ENCODE measurements at places on chromosomes 7 and 10.
A peak's percentile ranks its signal among the peaks of the same experiment; 100 is the strongest.

DNA sequence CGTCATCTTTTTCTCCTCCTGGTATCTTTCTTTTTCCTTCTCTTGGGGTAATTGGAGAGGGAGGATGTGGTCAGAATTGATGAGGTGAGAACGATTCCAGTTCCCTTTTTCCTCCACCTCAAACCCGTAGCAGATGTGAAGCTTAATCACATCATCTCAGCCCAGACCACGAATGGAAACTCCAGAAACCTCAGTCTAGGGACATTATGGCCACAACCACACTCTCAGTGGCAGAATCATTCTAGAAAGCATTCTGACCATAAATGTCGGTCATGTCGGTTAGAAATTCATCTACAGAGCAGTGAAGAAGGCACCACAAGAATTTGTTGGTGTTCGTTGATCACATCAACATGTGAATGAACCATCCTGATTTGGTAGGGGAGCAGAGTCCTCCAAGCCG lies 78.7 kb downstream of the GATA3 start:
- no peak for DNase-seq

- peak; percentile 41 for DNase-seq
Observed at GRCh38 chr10:2476218-2476811, 591.0 kb upstream of the PFKP start.

GRCh38 chr7:30143748-30144251 lies 9.0 kb downstream of the MTURN start:
- DNase-seq = no peak

GRCh38 chr7:66423729-66424128 lies 205.0 kb upstream of the KCTD7 start:
- no peak for DNase-seq

GRCh38 chr7:35894721-35895120 lies 93.9 kb downstream of the SEPTIN7 start:
- DNase-seq = no peak

DNA sequence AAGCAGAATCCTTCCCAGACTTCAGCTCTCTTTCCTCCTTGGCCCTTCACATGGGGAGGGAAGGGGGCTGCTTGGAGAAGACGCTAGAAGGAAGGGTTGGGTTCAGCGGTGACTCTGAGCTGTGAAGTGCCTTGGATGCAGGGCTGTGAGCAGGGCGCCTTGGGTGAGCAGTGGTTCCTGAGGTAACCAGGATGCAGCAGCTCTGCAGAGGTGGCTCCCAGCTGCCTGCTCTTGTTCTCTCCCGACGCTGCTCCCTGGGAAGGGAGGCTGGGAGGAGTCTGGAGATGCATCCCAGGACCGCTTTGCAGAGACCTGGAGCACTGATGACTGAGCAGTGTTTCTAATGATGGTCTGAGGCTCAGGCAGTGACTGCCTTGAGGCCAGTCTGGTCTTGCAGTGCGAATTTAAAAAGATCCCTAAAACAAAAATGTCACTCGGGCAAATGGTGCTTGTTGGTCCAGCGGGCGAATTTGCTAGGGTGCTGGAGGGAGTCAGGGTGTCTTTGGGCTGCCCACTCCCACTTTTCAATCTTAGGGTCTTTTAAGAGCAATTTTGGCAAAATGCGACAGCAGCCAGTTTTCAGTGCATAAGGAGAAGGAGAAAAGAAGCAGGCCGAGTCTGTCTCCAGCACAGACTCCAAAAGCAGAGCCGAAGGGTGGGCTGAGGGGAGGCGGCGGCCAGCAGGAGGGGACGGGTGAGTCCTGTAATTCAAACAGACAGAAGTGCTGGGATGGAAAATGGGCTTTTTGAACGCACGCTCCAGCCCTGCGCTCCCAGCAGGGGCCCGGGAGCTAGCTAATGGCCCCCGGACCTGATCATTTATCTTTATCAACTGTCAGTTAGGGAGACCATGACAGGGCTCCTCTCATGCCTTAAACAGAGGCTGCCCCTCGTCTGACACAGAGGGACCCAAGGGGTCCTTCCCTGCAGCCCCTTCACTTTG lies 191.2 kb upstream of the SHH start:
- no peak for DNase-seq

DNA sequence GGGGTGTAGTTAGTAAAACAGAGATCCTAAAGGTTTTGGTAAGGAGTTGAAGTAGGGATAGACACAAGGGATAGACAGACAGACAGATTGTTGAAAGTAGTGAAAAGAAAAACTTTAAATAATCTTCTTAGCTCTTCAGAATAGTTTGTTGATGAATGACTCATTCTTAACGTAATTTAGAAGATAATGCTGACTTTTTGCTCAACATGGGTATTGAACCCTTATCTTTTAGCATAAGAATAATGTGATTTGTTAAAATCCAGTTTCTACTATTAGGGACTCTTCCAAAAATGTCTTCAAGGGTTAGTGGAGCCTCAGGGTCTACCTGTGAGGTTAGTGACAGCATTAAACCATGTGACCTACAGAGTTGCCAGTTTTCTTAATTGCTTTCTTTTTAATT lies 411.2 kb downstream of the ETV1 start:
- no peak for DNase-seq

DNA sequence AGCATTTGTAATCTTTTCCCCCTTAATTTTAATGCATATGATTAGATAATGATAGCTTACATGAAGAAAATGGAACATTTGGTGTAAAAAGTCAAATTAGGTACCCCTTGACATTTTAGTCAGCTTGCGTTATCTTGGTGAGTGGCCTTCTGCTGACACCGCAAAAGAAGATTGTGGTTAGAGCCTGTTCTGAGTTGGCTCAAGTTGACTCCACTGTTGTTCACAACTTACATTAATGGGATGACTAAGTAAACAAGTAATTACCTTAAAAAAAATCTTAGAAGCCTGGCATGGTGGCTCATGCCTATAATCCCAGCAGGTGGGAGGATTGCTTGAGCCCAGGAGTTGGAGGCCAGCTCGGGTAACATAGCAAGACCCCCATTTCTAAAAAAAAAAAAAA lies 24.2 kb downstream of the TRRAP start:
- no peak for DNase-seq

DNA sequence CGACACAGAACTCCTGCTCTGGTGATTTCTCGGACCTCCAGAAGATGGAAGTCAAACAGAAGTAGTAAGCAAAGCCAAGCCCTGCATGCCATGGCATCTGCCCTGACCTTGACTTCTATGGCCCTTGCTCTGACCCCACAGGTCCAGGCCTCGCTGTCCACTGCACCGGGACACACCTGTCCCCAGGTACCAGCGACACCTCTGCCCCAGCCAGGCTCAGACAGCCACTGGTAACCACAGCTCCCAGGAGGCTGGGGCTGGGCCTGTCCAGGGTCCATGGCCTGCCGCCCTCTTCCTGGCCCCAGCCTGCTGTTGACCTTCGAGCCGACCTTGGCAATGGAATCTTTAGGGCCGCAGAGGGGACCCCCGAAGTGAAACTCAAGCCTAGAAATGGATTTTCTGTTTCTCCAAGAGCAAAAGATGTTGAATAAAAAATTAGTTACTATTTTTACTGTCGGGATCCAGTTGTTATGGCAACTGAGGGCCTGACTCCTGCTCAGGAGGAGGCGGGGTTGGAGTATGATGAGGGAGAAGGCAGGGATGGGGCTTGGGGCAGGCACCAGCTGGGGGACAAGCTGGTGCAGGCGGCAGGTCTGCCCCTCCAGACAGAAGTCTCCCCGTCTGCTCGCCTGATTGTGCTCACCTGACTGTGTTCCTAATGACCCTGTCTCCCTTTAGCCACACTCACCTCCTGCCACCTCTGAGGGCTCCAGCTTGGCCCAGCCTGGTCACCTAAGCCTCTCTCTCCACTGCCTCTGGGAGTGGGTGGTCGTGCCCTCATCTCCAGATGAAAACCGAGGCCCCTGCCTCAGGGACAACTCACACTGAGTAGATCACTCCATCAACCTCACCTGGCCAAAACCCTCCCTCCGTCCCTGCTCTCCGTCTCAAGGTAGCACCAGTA lies 4.1 kb upstream of the MMD2 start:
- DNase-seq = no peak

DNA sequence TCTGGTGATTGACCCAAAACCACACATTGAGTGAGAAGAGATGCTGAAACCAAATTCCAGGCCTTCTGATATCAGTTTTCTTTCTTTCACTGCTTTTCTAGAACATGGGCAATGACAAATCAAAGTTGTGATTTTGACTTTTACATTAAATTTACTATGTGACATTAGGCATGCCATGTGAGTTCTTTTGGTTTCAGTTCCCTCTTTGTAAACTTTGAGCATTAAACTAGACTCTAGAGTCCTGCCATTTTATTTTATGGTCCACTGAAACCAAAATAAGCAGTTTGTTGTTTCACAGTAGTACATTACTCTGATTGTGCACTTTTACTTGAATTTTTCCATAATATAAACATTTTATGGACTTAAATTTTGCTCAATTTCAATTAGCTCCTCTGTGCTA lies 381.1 kb upstream of the SEMA3D start:
- DNase-seq = no peak

GRCh38 chr10:49599546-49599945 lies 10.6 kb upstream of the SLC18A3 start:
- peak; percentile 8 for DNase-seq

GRCh38 chr10:110414548-110415309 lies 83.0 kb upstream of the DUSP5 start:
- DNase-seq = peak; percentile 29

DNA sequence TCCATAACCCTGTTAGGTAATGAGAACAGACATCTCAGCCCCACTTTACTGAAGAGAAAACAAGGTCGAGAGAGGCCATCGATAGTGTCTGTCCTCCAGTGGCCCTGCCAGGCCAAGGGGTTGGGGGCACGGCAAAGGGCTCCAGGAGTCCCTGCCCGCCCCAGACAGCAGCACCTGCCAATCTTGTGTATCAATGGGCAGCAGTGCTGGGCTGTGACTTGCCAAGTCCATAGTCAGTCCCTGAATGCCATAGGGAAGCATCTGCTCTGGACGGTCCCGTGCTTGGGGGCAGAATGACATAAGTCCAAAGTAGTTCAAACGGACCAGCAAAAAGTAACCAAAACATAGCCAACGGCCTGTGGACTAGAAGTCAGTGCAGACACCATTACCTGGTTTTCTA lies 33.2 kb downstream of the DLG5 start:
- DNase-seq = no peak

GRCh38 chr7:77903597-77903996 lies 105.0 kb downstream of the PHTF2 start:
- DNase-seq = no peak

DNA sequence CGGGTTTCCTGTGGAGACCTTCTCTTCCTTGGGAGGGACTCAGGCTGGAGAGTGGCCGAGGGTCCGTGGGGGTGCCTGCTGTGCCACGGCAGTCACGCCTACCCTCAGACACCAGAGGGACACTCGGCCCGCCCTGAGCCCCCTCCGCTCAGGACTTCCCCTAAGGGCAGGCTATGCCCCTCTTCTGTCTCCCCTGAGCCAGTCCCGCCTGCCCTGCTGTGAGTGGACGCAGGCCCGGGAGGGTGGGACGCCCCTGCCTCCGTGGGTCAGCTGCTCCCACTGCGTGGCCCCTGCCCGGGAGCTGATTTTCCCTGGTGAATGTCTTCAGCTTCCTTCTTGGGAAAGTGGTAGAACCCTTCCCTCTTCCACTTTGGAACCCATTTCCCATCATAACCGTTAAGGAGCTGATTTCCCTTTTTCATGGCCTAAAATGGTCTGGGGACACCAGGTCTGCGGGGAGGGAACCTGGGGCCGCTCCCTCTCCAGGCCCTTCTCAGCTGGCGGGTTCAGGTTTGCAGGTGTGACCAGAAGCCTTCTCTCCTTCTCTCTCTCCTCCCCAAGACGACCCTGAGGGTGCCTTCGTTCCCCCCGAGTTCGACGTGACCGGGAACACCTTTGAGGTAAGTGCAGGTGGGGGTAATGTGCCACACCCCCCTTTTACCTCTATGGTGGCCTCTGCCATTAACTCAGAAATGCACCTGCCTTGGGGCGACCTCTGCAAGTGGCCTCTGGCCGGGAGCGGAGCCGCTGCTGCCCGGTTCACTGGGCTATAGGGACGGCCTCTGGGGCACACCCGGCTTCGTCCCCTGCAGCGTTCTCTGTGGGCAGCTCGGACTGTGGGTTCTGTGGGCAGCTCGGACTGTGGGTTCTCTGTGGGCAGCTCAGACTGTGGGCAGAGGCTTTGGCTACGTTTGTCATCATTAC lies 7.9 kb downstream of the KNDC1 start:
- no peak for DNase-seq

- no peak for DNase-seq
Observed at GRCh38 chr7:1100386-1100785, 12.5 kb downstream of the GPER1 start.

DNA sequence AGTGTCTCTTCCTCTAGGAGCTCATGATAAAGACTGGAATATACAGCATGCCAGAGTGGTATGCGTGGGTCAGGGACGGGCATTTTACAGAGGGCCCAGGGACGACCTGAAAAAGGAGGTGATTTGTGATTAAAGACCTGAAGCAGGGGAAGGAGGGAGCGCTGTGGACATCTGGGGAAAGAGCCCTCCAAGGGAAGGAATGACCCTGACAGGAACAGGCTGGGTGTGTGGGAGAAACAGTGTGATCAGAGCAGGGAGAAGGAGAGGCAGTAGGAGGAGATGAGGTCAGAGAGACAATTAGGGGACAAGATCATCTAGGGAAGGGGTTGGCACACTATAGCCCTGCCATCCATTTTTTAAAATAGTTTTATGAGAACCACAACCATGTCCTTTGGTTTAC lies 3.4 kb upstream of the RASSF4 start:
- no peak for DNase-seq

DNA sequence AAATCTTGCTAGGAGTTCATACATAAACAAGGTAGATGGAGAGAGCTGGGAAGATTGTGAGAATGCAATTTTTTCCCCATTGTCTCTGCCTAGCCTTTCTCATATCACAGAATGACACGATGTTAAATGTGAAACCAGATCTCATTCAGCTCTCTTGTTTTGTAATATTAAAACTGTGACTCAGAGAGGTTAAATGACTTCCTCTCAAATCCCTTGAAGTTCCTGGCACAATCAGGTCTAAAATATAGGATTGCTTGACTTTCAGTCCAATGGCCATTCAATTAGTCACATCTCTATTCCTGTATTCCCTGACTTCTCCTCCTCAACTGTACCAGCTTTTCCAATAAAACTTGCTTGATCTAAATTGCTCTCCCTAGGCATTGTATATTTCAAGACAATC lies 3.1 kb downstream of the ANKRD22 start:
- no peak for DNase-seq

DNA sequence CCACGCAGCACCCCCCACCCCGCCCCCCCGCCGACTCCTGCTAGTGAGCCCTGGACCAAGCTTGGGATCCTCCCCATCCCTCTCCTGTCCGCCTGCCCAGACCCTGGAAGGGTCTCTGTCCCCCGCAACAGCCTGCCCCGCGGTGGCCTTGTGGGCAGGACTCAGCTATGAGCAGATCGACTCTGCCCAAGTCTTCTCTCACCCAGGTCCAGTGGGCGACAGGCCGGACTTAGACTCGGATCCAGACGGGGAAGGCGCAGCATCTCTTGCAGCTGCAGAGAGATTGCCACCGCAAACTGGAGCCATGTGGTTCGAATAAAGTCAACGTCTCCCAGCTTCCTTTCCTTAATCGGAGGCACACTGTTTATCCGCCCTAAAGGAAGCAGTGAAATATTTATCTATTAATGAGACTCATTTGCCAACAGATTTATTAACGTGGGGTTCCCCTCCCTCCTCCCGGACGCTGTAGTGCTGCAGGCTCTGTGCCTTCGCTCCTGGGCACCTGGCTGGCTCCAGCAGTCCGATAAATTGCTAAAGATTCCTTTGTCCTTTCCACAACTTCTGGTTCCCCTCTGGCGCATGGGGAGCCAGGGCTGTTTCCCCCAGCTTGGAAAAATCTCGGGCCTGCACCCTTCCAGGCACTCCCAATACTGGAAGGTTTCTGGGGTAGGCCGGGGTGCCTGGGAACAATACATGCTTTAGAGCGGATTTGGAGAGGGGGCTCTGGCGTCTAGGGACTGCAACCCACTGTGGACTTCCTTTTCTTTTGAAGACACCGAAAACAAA lies 634 bp upstream of the HOXA7 start:
- DNase-seq = no peak

All from femur (tissue), 1 donor.